Fibroblast of skin of abdomen (primary cell): ENCODE measurements at places on chromosomes 13 and 19.

GRCh38 chr19:51660975-51661600 is 14.5 kb upstream of the SIGLEC14 start:
- peak; percentile 70 for DNase-seq

- DNase-seq: peak; percentile 39
These were observed 108.4 kb downstream of the KLF5 start for GRCh38 chr13:73167028-73167820.

DNA sequence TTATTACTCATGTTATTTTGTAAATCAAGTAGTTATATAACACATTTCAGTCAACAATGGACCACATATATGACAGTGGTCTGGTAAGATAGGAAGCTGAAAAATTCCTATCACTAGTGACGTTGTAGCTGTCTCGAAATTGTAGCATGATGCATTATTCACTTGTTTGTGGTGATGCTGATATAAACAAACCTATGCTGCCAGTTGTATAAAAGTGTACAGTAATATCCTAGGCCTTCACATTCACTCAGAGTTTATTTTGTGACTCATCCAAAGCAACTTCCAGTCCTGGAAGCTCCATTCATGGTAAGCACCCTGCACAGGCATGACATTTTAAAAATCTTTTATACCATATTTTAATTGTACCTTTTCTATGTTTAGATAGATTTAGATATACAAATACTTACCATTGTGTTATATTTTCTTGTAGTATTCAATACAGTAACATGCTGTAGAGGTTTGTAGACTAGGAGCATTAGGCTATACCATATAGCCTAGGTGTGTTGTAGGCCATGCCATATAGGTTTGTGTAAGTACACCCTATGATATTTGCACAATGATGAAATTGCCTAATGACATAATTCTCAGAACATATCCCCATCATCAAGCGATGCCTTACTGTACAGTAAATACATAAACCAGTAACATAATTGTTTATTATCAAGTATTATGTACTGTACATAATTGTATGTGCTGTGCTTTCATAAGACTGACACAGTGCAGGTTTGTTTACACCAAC is 49.3 kb downstream of the IFT88 start:
- DNase-seq: peak; percentile 74

- DNase-seq: peak; percentile 65
These were observed 166.6 kb downstream of the RAP2A start for GRCh38 chr13:97600458-97601075.

DNA sequence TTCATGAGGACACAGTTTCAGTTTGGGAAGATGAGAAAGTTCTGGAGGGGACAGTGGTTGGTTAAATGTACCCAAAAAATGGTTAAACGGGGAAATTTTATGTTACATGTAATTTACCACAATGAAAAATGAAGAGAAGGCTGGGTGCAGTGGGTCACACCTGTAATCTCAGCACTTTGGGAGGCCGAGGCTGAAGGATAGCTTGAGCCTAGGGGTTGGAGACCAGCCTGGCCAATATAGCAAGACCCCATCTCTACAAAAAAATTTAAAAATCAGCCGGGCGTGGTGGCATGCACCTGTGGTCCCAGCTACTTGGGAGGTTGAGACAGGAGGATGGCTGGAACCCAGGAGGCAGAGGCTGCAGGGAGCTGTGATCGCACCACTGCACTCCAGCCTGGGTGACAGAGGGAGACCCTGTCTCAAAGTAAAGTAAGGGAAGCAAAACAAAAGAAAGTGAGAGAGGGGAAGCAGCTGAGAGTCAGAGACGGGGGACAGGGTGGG is 17.2 kb downstream of the GNG7 start:
- no peak for DNase-seq

- peak; percentile 35 for DNase-seq
These were observed 141.6 kb upstream of the RFC3 start for GRCh38 chr13:33676045-33676989.

DNA sequence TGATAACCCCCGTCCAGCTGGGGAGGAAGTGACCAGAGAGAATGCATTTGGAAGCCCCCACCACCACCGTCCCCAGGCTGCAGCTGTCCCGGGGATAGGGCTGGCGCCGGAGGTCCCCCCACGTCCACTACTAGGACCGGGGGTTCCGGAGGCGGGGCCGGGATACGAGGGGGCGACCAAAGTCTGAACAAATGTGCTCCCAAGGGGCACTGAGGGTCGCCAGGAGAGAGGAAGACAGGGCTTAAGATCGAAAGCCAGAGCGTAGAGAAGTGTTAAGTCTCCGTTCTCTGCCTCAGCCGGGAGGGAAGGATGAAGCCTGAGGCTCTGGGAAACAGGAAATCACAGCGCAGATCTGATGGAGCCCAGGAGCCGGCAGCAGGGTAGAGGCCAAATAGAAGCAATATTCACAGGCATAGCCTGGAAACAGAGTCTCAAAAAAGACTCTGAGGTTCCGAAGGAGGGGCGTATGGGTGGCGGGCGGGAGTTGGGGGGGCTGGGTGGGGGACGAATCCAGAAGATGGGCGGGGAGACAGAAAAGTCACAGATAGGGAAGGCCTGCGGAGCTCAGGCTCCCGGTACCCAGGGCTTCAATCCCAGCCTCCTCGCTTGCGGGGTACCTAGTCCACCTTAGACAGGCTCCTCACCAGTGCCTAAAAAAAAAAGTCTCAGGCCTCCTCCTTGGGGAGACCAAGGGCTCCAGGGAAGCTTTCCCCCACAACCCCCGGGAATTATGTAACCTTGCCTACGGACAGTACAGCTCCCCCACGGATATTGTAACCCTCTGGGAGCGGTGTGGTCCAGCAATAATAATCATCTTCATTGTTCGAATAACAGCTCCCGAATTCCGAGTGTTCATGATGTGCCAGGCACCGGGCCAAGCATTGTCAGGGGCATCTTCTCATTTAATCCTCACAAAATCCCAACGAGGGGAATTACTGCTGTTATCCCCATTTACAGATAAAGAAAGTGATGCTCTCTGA is 1.1 kb upstream of the ERF start:
- DNase-seq: peak; percentile 50

DNA sequence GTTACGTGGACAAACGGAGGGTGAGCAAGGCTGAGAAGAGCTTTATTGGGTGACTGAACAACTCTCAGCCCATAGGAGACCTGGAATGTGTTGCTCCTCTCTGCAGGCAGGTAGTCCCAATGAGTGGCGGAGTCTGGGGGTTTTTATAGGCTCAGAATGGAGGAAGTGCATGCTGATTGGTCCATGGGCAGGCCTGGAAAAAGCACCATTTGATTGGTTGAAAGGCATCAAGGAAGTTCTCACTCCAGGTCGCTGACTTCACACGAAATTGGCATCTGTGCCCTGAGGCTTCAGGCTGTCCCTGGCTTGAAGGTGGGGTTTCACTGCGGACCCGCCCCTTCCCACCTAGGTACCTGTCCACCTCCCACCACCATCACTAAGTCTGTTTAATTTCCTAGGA is 65.4 kb downstream of the SPATA13 start:
- no peak for DNase-seq

DNA sequence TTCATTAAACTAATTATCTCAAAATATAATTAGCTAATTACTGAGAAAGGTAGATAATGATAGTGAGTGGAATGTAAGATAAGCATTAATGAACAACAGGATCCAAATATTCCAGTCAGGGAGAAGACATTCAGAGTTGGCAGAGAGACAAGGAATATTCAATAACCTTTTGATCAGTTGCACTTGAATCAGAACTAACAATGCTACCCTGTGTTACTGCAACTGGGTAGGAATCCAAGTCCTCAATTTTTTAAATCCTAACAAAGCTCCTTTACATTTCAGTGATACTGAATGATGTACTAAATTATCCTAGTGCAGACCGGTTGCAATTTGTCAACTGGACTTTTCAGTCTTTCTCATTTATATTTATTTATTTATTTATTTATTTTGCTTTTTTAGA is 107.1 kb upstream of the MIR17HG start:
- DNase-seq: no peak
